Frontal cortex (tissue), 4 donors: ENCODE measurements at places on chromosomes 1 and 21. TPM values are rescaled to one million over a fixed set of nuclear protein-coding genes. Genes with fewer than 3 reads are reported as not detected.

GRCh38 chr1:110321045-110321444 lies 18.1 kb upstream of the RBM15 start:
- no peak for DNase-seq

DNA sequence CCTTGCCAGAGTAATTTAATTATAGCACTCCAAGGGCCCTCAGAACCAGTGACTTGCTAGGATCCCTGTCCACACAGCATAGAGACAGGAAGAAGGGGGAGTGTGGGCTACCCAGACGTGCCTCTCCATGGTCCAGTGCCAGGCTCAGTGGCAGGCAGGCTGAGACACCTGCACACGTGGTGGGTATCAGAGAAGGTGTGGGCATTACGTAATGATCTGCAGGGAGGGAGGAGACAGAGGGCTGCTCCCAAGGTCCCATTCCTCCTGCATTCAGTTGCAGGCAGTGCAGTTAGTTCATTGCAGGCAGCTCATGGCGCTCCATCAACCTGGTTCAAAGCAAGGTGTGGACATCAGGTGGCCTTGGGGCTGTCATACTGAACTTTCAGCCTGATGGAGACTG lies 49.9 kb downstream of the C8B start:
- no peak for DNase-seq

SH3D21 gene
- total RNA-seq = 0.82 TPM

- no peak for DNase-seq
These were observed 67.1 kb downstream of the CENPF start for GRCh38 chr1:214670098-214670497.

- no peak for DNase-seq
These were observed 10.7 kb upstream of the ELOA start for GRCh38 chr1:23732363-23733224.

ARHGAP30 gene
- 0.82 TPM for total RNA-seq

E2F2 gene
- total RNA-seq = 1.2 TPM
